ENCODE measurements at places on chromosomes 4 and X.
A peak's percentile ranks its signal among the peaks of the same experiment; 100 is the strongest.

- DNase-seq, result peak; percentile 44
Measured at GRCh38 chrX:4547213-4547836, 833.9 kb upstream of the PRKX start.

GRCh38 chr4:101871962-101872676 lies 81.6 kb downstream of the BANK1 start:
- no peak for DNase-seq

GRCh38 chrX:31272472-31272775 lies 200.6 kb upstream of the FTHL17 start:
- no peak for DNase-seq

- DNase-seq, result no peak
Measured at GRCh38 chr4:80197601-80198440, 518 bp downstream of the PRDM8 start.

- peak; percentile 34 for DNase-seq
Measured at GRCh38 chr4:87975466-87975865, at the start of gene SPP1. Gene SPP1, plus strand, starts transcription at chr4:87975714. Its CDS starts 1,182 bp downstream, at chr4:87976896.

GRCh38 chrX:130714135-130714534 lies 188.9 kb downstream of the ENOX2 start:
- no peak for DNase-seq
